ENCODE measurements at places on chromosomes 16 and 17. TPM values are rescaled to one million over a fixed set of nuclear protein-coding genes. Genes with fewer than 3 reads are reported as not detected.

GRCh38 chr17:6457688-6458459 is 13.6 kb downstream of the PIMREG start:
- H3K36me3 ChIP-seq: no peaks in the 10 kb centered on the region
- no peak overlapping the region for H3K4me3 ChIP-seq
- no peak overlapping the region for H3K27ac ChIP-seq
- peaks cover 8% of the 10 kb centered on the region for H3K4me1 ChIP-seq
- DNase-seq: no peak

TCAP gene
- total RNA-seq: 0.93 TPM

ADCY9 gene
- total RNA-seq: 13.1 TPM

- no peaks in the 10 kb centered on the region for H3K4me1 ChIP-seq
- no peaks in the 10 kb centered on the region for H3K27me3 ChIP-seq
- DNase-seq: peak; percentile 49
- H3K4me3 ChIP-seq: no peak overlapping the region
- H3K27ac ChIP-seq: no peak overlapping the region
Measured at GRCh38 chr16:48542020-48542473, 67.9 kb downstream of the N4BP1 start.

- no peak for DNase-seq
- H3K4me3 ChIP-seq: no peak overlapping the region
- H3K36me3 ChIP-seq: no peaks in the 10 kb centered on the region
- H3K4me1 ChIP-seq: peaks cover 22% of the 10 kb centered on the region
Measured at GRCh38 chr17:47852113-47852949, 1.4 kb upstream of the SP6 start.

HSD3B7 gene
- total RNA-seq: 3.5 TPM

GRCh38 chr17:8031950-8032349 is 6.9 kb upstream of the ALOX15B start:
- no peaks in the 10 kb centered on the region for H3K36me3 ChIP-seq
- no peak overlapping the region for H3K4me3 ChIP-seq
- H3K27ac ChIP-seq: no peak overlapping the region

GRCh38 chr17:67442787-67443624 is 65.9 kb downstream of the PITPNC1 start:
- no peaks in the 10 kb centered on the region for H3K27me3 ChIP-seq
- H3K36me3 ChIP-seq: no peaks in the 10 kb centered on the region
- H3K27ac ChIP-seq: peak overlapping the region; percentile 0
- H3K4me1 ChIP-seq: peaks cover 23% of the 10 kb centered on the region
- DNase-seq: peak; percentile 91
- no peak overlapping the region for H3K4me3 ChIP-seq

GRCh38 chr16:58654560-58655214 is 25.1 kb upstream of the CNOT1 start:
- H3K4me1 ChIP-seq: no peaks in the 10 kb centered on the region
- no peak overlapping the region for H3K4me3 ChIP-seq
- peaks cover 5% of the 10 kb centered on the region for H3K27me3 ChIP-seq
- no peaks in the 10 kb centered on the region for H3K36me3 ChIP-seq

SPECC1 gene
- total RNA-seq: 15.0 TPM
